ENCODE measurements at places on chromosomes 3 and 15.

- DNase-seq, result peak; percentile 50
These were observed 14.2 kb downstream of the CIB1 start for GRCh38 chr15:90219421-90220141.

DNA sequence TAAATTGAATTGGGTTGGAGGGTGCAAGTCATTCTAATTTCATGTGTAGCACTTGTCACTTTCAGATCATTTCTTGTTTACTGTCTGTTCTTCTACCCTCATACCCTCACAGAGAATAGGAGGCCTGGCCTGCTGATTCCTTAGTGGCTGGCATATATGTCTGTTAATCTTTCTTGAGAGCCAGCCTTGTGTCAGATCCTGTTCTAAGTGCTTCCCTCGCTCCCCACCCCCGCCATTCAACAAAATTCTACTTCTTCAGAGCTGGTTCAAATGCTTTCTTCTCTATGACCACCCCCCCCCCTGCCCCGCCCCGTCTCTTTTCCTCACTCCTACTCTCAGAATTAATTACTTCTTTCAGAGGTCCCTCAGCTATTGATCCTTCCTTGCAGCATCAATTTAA is 1.5 kb upstream of the U2SURP start:
- no peak for DNase-seq

DNA sequence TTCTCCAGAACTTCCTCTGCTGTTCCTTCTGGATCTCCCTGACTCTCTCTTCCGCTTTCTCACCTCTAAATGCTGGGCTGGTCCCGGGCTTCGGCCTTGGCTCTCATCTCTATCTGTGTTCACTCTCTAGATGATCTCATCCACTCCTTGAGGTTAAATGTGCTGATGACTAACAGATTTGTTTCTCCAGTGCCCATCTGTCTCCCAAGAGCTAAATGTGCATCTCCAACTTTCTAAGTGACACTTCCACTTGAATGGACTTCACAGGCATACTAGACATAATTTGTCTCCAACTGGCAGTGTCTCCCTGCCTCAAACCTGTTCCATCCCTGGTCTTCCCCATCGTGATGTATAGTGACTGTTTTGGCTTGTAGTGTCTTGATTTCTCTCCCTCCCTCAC is 95.3 kb downstream of the ITPR1 start:
- DNase-seq, result no peak

DNA sequence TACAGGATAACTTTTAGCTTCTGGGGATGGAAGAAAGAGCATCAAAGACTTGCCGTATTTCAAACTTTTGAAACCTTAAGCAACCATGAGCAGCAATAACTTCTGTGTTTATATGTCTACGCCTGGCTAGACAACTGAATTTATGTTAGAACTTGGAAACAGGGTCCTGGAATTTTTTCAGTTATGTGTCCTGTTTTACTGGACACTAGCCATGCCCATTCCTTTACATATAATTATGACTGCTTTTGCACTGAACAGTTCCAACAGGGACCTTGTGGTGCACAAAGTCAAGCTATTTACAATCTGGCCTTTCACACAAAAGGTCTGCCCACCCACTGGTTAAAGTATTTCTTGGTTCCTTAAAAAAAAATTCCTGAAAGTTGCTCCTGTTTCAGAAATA is 37.1 kb downstream of the TJP1 start:
- no peak for DNase-seq

GRCh38 chr3:69254351-69254750 is 131.5 kb downstream of the FRMD4B start:
- no peak for DNase-seq

DNA sequence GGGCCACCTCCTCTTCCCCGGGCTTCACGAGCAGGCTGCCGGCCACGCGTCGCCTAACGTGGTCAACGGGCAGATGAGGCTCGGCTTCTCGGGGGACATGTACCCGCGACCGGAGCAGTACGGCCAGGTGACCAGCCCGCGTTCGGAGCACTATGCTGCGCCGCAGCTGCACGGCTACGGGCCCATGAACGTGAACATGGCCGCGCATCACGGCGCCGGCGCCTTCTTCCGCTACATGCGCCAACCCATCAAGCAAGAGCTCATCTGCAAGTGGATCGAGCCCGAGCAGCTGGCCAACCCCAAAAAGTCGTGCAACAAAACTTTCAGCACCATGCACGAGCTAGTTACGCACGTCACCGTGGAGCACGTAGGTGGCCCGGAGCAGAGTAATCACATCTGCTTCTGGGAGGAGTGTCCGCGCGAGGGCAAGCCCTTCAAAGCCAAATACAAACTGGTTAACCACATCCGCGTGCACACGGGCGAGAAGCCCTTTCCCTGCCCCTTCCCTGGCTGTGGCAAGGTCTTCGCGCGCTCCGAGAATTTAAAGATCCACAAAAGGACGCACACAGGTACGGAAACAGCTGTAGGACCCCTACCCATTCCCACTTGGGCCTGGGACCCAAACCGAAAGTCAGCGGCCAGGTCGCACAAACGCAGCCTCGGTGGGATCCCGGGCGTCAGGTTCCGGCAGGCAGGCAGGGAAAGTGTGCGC is 1.5 kb downstream of the ZIC1 start:
- no peak for DNase-seq

DNA sequence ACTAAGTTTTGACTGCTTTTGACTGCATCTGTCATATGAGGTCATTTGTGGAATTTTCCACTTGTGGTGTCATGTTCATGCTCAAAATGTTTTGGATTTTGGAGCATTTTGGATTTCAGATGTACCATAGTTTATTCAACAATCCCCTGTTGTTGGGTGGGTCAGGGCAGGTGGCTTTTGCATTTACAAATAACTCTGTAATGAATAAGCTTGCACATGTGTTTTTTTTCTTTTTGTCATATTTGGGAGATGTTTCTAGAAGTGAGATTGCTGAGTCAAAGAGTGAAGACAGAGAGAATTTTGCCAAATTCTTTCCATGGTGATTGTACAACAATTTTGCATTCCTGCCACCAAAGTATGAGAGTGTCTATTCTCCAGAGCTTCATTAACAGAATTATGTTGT is 62.4 kb upstream of the ADPGK start:
- DNase-seq, result no peak

- no peak for DNase-seq
These were observed 171.4 kb upstream of the HES1 start for GRCh38 chr3:193964517-193964880.

DNA sequence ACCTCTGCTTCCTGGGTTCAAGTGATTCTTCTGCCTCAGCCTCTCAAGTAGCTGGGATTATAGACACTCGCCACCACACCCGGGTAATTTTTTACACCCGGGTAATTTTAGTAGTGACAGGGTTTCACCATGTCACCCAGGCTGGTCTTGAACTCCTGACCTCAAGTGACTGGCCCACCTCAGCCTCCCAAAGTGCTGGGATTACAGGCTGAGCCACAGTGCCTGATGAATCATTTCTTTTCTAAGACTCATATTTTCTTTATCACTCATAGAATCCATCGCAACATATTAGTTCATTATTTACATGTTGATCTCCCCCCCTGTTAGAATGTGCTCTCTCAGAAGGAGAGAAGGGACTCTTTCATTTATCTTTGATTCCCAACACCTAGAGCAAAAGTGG is 109.5 kb upstream of the PTPRG start:
- DNase-seq, result no peak

DNA sequence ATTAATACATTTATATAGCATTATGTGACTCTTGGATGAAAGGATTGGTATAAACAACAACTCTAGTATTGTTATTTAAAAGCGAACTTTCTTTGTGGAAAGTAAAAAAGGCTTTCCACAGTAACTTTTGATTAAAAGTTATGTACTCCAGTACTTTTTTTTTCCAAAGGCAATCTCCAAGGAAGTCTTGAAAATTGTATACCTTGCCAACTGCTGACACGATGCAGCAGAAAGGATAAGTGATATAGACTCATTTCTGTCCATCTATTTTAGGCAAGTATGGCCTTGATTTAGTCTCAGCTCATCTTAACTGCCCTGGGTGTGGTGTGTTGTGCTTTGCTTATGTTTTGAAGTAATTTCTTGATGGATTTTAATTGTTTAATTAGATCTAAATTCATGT is 79.7 kb downstream of the OTOL1 start:
- DNase-seq, result no peak

DNA sequence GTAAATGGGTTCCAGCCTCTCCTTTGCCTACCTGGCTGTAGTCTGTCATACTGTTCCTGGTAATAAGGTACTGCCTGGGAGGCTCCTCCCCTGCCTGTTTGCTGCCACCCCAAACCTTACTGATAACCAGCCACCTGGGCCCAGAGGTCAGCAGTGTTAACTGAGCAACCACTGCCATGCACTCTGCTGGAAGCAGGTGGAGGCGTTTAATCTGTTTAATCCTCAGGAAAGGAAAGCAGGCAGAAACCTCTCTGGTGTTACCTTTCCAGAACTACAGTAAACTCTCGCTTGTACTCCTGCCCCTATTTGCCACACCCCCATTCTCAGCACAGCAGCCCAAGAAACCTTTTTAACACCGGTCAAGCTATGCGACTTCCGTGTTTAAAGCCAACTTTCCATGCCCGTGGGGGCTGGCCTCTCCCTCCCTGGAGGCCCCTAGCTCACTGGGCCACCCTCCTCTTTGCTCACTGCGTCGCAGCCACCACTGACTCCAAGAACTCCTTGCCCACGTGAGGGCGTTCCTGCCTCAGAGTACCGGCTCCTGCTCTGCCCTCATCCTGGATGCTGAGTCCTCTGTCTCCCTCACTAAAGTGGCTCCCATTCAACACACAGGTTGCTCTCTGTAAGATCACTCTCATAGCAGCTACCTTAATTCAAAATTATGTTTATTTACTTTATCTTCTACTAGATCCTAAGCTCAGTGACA is 8.3 kb downstream of the BDH1 start:
- no peak for DNase-seq

DNA sequence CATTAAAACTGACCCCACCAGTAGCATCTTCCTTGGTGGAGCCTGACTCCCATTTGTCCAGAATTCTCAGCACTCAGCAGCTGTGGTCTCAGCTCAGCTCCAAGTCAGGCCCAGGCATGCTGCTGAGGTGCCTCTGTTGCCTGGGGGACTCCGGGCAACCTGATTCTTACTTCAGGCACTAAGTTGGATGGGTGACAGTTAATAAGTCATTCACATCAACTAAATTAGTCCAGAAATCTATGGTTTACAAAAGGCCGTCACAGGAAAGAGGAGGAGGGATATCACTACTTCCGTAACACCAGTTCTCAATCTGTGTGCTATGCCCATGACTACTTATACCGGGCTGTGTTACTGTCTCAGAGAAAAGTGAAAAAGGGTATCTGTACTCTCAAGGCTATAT is 310.2 kb downstream of the SATB1 start:
- DNase-seq, result no peak

Measured in stimulated activated CD4-positive, alpha-beta T cell treated with anti-CD3 and anti-CD28 coated beads, Interleukin-1b, Interleukin-23, amount 100 ng/mL, for 1 hour (primary cell).